ENCODE measurements at places on chromosomes 6 and 20.

GRCh38 chr20:28562510-28562898, 2695.0 kb upstream of the DEFB115 start:
- DNase-seq = peak; percentile 49

DNA sequence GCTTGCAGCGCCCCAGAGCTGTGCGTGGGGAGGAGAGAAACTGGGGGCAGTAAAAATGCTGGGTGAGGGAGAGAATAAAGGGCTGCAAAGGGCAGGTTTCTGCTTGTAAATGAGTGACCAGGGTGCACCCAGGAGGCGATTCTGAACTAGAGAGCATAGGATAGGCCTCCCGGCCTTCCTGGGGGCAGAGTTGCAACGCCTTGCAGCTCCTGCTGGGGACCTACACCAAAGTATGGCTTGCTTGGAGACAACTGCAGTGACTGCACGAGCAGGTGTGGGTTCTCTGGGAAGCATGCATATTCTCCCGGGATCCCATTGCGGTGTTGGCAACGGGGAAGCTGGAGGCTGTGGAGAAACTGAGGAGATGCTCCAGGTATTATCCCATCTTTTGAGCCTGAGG, 111.6 kb upstream of the SPACA1 start:
- DNase-seq = no peak

GRCh38 chr6:37572334-37572733, 72.6 kb upstream of the CCDC167 start:
- DNase-seq = no peak

GRCh38 chr20:25145131-25145530, 50.4 kb upstream of the ENTPD6 start:
- DNase-seq = no peak

DNA sequence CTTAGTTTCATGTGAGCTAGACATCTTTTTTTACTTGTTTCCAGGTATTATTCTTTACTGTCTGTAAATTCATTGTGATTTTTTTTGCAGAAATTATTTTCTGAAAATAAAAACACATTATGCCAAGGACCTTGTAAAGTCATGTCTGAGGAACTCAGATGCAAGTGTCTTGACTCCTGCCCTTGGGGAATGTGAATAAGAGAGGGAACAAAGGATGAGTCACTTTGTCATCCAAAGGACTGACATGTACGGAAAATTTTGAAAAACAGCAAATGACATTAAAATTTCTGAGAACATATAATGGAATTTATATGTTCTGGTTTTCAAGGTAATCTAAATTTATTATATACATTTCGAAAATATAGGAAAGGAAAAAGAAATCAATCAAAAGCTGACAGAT, 660.4 kb downstream of the CD109 start:
- no peak for DNase-seq

DNA sequence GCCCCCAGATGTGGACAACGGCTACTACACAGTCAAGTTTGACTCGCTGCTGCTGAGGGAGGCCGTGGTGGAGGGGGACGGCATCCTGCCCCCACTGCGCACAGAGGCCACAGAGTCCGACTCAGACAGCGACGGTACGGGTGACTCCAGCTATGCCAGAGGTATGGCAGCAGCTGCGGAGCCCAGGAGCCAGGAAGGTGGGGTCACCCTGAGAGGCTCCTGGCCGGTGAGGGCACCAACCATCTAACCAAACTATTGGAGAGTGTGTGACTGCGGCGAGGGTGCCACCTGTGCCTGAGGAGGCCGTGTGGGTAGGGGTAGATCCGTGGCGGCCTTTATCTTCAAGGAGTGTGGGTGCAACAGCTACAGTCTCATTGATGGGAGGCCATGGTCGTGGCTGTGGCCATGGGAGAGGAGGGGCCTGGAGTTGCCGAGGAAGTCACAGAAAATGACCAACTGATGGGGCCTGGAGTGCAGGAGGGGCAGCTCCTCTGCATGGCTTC, 2.8 kb upstream of the LIME1 start:
- no peak for DNase-seq

DNA sequence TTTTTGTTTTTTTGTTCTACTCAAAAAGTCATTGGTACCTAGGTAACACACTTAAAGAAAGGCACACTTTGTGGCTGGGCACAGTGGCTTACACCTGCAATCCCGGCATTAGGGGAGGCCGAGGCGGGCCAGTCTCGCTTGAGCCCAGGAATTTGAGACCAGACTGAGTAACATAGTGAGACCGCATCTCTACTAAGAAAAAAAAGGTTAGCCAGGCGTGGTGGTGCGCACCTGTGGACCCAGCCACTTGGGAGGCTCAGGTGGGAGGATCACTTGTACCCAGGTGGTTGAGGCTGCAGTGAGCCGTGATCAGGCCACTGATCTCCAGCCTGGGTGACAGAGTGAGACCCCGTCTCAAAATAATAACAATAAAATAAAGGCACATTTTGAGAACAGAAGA, 67.4 kb upstream of the BHLHE23 start:
- DNase-seq = no peak

GRCh38 chr6:166586424-166587156, at the start of gene RAMACL:
Gene RAMACL, minus strand, starts transcription at chr6:166586678. Its CDS starts 201 bp downstream, at chr6:166586477.
- no peak for DNase-seq

GRCh38 chr6:40896696-40897095, 142.3 kb downstream of the UNC5CL start:
- no peak for DNase-seq
